ENCODE measurements at places on chromosomes 12 and 14.

- no peak for DNase-seq
These were observed 229.2 kb downstream of the EMP1 start for GRCh38 chr12:13425766-13426165.

GRCh38 chr12:87847147-87847546 lies 182.1 kb downstream of the C12orf50 start:
- no peak for DNase-seq

- DNase-seq, result no peak
These were observed 24.5 kb downstream of the MMP17 start for GRCh38 chr12:131852551-131853299.

- no peak for DNase-seq
These were observed 27.0 kb upstream of the EEA1 start for GRCh38 chr12:92955997-92956663.

GRCh38 chr12:63843254-63843720 lies 1.2 kb upstream of the SRGAP1 start:
- DNase-seq, result no peak

DNA sequence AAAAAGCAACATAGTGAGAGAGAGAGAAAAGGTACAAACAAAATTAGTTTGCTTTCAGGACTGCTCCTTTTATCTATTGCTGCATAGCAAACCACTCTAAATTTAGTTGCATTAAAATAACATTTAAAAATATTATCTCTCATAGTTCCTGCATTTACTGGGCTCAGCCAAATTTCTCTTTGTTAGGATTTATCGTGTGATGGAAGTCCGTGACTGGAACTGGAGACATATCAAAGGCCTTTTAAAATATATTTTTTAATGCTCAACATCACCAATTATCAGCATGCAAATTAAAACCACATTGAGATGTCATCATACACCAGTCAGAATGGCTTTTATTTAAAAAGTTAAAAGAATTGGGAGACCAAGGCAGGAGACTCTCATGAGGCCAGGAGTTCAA lies 107.6 kb upstream of the SYT1 start:
- no peak for DNase-seq

DNA sequence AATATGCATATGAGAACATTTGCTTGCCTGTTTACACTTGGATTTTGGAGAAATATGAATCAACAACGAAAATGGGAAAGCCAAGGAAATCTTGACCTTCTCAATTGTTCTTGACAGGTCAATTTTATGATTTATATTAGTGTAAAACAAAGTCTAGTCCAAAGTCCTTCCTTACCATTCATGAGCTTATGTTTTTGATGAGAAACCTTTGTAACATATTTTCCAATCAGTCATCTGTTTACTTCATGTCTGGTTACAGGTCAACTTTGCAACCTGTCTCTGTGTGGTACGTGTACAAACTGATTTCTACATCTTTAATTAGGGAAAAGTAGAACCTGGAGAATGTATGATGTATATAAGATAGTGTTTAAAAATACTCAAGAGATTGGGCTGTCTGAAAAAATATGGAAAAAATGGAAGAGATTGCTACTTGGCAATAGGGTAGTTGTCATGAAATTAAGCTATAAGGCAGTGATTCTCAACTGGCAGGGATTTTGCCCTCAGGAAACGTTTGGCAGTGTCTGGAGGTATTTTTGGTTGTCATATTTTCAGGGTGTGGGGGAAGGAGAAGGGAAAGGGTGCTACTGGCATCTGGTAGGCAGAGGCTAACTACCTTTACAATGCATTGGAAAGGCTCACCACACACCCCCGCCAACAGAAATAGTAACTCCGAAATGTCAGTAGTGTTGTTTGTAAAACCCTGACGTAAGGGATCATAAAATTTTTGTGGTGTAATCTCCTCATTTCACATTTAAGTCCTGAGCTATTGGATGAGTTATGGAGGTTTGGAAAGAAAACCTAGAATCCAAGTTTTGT lies 110.4 kb upstream of the PTPRB start:
- DNase-seq, result no peak

GRCh38 chr12:109687250-109687649 lies 26.4 kb upstream of the FAM222A start:
- DNase-seq, result no peak

DNA sequence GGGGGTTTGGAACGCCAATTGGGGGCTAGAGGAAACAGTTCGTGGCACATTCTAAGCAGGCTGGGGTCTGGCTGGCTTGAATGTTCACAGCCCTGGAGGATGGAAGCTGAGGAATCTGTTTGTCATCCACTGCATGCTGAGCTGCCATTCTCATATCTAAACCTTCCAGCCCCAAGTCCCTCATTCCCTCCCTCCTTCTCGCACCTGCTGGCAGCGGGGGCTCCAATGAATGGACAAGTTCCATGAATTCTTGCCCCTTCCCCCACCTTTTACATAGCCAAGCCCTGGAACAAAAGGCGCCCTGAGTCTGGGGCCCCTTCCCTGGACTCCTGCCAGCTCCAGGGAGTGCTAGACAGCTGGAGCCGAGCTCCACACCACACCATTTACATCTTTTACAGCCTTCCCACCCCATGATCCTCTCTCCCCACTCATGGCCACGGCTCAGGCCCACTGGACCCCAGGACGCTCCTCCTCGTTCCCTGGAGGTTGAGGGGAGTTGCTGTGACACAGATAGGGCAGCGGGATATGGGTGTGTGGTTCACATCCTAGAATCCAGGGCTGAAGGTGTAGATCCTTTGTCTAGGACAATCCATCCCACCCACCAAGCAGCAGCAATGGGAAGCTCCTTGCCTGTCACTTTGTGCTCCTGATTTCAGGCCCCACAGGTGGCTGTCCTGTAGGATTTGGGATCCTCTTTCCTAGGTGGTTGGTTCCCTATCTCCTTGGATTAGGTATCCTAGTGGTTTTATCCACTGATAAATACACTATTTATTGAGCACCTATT lies 21.7 kb upstream of the VRTN start:
- DNase-seq, result no peak

GRCh38 chr14:101173698-101174521 lies 270.4 kb upstream of the RTL1 start:
- DNase-seq, result no peak

GRCh38 chr14:102185360-102185759 lies 45.7 kb downstream of the WDR20 start:
- no peak for DNase-seq

DNA sequence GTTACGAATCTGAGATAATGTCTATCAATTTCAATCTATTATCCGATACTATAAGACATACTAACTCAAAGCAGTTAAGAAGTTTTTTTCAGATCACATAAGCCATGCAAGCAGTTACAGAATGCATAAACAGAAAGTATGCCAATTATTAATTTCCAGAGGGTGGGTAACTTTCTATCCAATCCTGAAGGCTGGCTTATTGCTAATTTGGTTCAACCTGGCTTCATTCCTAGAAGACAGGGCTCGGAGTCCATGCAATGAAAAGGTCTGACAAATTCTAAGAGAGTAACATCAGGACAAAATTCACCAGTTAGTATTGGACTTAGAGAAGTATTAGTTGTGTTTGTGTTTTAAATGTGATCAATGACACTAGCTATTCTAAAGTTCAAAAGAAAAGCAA lies 15.0 kb downstream of the FERMT2 start:
- no peak for DNase-seq

DNA sequence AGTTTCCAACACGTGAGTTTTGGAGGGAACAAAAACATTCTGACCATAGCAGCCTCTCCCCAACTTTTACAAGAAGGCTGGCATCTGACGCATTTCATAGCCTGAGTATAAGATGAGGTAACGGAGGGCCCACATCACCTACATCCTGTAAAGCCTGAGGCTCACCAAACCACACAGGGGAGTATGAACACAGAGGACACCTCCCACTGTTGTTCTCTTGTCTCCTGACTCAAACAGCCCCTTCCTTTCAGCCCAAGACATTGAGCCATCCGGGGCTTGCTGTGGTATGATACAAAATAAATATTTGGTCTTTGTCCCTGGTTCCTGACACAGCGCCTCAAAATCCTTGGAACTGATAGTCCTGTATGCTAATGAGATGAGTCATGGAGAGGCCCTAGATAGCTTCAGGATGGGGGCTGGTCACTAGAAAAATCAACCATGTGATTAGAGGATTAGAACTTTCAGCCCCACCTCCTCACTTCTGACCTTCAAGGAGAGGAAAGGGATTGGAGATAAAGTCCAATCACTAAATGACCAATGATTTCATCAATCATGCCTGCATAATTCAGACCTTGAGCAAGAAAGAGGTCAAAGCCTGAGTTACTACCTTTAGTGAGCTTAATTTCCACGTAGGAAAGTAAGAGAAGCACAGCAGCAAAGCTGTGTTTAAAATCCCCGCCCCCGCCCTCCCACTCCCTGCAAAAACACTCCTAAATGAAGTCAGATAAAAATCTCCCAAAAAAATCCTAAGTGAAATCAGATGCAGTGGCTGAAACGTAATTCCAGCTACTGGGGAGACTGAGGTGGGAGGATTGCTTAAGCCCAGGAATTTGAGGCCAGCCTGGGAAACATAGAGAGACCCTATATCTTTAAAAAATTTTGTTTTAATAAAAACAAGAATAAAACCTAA lies 236.4 kb downstream of the PCNX1 start:
- peak; percentile 64 for DNase-seq

DNA sequence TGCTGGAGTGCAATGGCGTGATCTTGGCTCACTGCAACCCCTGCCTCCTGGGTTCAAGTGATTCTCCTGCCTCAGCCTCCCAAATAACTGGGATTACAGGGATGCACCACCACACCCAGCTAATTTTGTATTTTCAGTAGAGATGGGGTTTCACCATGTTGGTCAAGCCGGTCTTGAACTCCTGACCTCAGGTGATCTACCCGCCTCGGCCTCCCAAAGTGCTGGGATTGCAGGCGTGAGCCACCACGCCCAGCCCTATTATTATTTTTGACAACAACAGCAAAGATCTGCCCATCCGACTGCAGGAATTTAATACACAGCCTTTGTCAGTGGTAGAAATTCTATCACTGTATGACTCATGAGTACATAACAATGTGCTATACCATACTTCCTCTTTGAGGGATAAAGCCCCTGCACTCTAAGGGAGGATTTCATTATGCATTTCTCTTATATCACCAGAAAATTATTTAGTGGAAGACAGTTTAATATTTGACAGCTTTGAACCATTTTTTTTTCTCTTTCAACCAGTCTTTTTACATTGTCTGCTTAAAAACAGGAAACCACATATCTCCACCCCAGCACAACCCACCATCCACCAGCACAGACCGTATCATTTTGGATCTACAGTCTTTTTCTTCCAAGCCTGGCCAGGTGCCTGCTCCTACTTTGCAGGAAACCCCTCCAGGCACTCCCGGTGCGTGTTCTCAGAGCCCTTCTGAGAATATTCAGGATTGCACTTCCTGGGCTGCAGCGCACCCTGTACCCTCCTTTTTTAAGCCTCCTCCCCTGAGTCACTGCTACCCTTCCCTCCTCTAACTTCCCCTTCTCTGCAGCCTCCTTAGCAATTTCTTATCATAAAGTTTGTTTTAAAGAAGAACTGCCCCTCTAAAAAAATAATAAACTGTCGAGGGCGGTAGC lies 594 bp downstream of the ARHGDIB start:
- peak; percentile 81 for DNase-seq

DNA sequence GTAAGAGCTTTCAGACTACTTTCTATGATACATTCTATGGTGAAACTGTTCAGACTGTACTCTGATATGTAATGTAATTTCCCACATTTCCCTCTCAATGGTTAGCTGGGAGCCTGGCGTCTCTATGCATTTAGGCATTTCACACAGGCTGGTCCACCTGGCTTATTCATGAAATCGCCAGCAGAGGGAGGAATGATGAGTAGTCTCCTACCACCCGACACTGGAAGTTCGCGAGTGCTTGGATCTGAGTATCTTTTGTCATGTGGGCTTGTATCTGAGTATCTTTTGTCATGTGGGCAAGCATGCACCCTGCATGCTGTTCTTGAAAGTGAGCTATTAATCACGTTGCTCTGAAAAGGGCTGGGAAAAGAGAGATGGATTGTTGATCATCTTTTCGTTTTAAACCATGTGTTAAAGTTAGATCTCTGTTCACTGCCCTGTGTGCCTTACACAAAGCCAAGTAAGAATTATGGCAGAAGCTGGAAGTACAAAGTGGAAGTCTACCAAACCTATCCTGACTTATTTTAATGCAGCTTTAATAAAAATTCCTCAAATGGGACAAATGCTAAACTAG lies 235.0 kb downstream of the ATP23 start:
- no peak for DNase-seq

DNA sequence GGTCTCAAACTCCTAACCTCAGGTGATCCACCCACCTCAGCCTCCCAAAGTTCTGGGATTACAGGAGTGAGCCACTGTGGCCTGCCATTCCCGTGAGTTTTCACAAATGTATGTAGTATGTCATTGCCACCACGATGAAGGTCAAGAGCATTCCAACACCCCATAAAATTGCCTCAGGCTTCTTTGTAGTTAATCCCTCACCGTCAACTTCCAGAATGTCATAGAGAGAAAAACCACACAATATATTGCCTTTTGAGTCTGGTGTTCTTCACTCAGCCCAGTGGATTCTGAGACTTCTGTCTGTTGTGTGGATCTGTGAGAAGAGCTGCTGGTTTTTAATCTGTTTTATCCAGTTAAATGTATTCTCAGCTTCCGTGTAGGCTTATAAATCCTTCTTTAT lies 12.6 kb upstream of the CFAP251 start:
- DNase-seq, result no peak

- no peak for DNase-seq
These were observed 11.7 kb downstream of the TNFRSF1A start for GRCh38 chr12:6330192-6330591.

DNA sequence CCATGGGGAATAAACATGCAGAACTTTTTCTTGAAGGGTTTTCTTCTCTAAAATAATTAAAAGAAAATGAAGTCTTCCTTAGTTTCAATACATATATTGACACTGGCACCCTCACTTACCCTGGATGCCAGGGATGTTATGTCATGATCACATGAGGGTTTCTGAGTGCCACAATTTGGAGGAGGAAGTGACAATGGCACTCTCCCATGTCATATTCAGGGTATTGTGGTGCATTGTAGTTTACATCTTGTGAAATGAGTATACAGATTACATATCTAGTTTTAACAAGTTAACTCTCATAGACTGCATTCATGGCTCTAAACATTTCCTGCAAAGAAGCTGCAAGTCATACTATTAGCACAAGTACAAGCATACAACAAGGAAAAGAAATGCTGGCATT lies 37.7 kb downstream of the CCDC177 start:
- DNase-seq, result no peak

DNA sequence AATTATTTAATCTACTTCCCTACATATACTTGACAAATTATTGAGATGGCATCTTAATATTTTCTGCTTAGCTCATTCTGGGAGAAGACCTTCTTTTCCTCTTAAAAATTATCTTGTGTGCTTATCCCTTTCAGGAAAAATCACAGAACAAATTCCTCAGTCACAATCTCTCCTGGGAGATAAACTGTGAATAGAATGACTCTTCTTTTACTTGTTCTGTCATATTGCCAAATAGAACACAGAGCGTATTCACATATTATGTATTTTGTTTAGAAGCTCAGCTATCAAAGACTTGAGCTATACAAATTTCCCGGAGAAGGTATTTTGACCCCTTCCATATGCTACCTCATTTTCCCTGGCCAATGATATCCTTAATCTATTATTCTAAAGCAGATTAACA lies 146.7 kb downstream of the TMEM117 start:
- no peak for DNase-seq

GRCh38 chr14:91454155-91454554 lies 36.5 kb upstream of the CCDC88C start:
- no peak for DNase-seq

- no peak for DNase-seq
These were observed 3.4 kb upstream of the DDX55 start for GRCh38 chr12:123598522-123598921.
